Stimulated activated CD4-positive, alpha-beta T cell treated with anti-CD3 and anti-CD28 coated beads, TNF-alpha, amount 100 ng/mL, for 1 hour (primary cell): ENCODE measurements at places on chromosomes 5 and 9.

- DNase-seq: no peak
Measured at GRCh38 chr9:136075881-136076678, 19.0 kb downstream of the NACC2 start.

- no peak for DNase-seq
Measured at GRCh38 chr9:136650648-136651047, 12.1 kb upstream of the EGFL7 start.

DNA sequence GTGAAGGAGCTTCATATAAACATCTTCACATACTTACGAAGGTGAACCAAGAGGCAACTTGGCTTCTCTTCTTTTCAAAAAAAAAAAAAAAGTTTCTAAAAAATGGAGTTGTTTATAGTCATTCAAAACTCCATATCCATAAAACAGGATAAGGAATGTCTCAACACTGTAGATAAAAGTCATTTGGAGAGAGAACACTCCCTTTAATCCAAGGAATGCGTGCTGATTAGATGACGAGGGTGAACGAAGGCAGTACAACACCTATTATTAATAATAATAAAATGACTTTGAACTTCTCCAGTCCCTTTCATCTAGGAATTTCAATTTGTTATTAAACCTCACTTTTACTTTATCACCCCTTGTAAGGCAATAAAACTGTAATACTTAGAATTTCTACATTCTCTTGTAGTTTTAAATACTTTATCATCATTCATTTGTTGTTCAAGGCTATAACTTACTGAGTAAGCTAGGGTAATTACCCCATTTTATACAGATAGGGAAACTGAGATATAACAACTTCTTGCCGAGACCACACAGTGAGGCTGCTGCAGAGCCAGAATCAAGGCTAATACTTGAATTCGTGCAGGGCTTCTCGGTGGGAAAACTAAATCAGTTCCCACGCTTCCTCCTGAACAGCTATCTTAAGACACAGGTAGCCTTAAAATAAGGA lies 377.1 kb downstream of the EFNA5 start:
- no peak for DNase-seq

DNA sequence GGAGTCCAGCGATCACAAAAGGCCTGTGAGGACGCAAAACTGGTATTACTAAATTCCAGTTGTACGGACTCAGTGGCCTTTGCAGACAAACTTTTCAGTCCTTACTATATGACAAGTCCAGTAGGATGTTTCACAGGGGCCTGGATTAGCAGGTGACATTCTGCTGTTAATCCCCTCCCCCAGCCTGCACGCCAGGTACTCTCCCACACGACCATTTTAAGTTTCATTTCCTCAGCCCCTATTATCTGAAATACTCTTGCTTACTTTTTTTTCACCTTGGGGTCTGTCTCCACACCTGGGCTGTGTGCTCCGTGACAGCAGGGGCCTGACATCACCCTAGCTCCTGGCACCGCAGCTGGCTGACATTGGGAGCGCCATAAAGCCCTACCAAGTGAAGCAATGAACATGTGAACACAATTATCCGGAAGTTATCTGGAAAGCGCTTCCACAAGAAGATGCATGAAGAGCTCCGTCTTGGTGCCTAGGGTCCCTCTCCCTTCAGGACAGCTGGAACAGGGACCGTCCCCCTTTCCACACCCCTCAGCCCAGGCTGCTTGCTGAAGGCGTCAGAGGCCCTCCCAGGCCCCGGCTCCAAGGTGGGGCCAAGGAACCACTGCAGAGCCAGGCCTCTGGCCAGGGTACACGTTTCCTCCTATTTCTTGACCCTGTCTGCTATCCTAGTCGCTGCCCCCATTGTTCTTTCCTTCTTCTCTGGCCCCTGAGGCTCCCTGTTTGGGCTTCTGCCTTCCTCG lies 39.7 kb upstream of the ZNF622 start:
- no peak for DNase-seq

DNA sequence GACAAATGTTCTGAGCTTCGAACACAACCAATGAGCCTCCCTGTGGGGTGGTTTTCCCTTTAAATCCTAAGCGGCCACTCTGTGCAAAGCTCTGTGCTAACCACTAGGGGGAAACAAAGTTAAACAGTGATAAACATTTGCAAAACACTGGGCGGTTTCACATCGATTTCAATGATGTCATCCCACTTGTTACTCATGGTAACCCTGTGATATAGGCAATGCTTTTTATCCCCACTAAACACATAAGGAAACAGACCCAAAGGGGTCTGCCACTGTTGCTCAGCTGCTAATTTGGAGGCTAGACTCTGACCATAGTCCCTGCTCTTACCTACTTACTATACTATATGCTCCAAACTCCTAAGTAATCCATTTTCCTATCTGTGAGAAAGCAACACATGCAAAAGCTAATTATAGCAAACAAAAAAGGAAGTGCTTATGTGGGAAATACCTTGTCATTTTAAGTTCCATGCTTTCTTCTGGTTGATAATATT lies 57.3 kb downstream of the PTPN3 start:
- DNase-seq: no peak
